ENCODE measurements at places on chromosomes 4 and X.
A peak's percentile ranks its signal among the peaks of the same experiment; 100 is the strongest.

GRCh38 chr4:11765849-11766453 lies 337.3 kb upstream of the HS3ST1 start:
- DNase-seq = no peak

DNA sequence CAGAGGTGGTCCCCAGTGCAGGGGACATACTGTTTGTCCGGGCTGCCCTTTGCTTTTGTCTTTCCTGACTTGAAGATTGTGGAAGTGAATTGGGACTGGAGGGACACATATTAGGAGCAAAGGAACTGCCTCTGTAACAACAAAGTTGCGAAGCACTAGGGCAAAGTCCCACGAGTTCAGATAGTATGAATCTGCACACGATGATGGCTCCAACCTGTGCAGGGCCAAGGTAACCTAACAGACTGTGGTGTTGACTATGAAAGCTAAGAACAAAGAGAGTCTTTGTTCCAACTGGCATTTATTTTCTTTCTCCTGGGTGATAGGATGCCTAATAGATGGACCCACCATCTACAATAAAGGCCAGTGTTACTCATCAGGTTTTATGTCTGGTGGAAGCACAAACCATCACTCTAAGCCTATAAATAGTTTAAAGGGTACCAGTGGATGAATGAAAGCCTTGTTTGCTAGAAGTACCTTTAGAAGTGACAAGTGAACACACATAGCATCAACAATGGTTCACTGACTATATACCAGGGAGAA lies 71.8 kb downstream of the TMA16 start:
- no peak for DNase-seq

- no peak for DNase-seq
These were observed 32.9 kb downstream of the KIF4A start for GRCh38 chrX:70322784-70323183.

- DNase-seq = no peak
These were observed 6.3 kb downstream of the CPLX1 start for GRCh38 chr4:819401-820229.

DNA sequence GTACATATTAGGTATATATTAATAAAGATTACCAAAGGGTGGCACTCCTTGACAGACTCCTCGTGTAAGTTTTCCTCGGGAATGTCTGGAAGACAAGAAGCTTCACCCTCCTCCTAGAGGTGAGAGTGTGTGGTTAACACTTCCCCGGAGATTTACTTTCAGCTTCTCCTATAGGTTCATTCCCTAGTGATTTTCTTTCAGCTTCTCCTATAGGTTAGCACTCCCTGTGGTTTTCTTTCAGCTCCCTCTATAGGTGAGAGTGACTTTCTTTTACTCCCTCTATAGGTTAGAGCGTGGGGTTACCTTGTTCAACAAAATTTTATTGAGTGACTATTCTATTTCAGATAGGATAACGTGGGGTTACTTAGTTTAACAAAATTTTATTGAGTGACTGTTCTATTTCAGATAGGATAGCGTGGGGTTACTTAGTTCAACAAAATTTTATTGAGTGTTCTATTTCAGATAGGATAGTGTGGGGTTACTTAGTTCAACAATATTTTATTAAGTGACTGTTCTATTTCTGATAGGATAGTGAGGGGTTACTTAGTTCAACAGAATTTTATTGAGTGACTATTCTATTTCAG lies 106.0 kb upstream of the PLAC1 start:
- peak; percentile 7 for DNase-seq

GRCh38 chr4:188262464-188262863 lies 123.2 kb downstream of the TRIML1 start:
- no peak for DNase-seq

GRCh38 chr4:99457270-99457669 lies 22.1 kb upstream of the ADH7 start:
- no peak for DNase-seq

- DNase-seq = no peak
These were observed 66.9 kb upstream of the NEIL3 start for GRCh38 chr4:177242651-177243286.

- DNase-seq = no peak
These were observed 257.5 kb upstream of the ANKRD50 start for GRCh38 chr4:124970011-124970410.

- DNase-seq = no peak
These were observed 192.0 kb downstream of the SMIM20 start for GRCh38 chr4:26105815-26106699.

- DNase-seq = no peak
These were observed 916.7 kb downstream of the TECRL start for GRCh38 chr4:63492515-63492914.

DNA sequence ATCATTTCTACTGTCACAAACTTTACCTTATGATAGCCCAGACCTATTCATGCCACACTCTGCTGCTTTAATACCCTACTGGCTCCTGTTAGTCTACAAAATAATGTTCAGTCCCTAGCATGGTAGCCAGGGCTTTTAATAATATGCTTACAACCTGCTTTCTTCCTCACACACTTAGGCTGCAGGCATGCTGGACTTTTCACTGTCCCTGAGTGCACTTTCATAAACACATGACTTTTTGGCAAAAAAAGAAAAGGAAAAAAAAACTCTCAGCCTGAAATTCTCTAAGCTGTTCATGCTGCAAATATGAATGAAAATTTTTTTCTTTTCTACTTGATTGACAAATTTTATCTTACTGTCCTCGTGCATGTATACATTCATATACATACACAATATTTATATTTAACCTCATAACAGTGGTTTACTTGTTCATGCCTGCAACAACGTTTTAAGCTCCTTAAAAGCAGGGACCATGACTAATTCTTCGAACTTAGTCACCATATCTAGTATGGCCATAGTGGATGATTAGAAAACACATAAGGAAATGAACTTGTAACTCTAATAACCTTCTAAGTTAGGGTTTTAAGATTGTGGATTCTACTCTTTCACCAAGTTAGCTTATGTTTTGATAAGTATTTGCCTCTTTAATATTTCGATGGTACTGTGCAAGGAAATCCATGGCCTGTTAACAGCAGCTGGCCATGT lies 229.5 kb downstream of the SPCS3 start:
- DNase-seq = no peak

- no peak for DNase-seq
These were observed 23.6 kb downstream of the TMEM255A start for GRCh38 chrX:120287513-120288112.
